Substantia nigra (tissue), 51 donors: ENCODE measurements at places on chromosomes 2 and 18.
A peak's percentile ranks its signal among the peaks of the same experiment; 100 is the strongest.

GRCh38 chr2:226414335-226414734 is 385.3 kb downstream of the IRS1 start:
- no peak for DNase-seq

GRCh38 chr2:241208058-241208457 is 19.6 kb downstream of the ANO7 start:
- DNase-seq, result peak; percentile 49

GRCh38 chr2:86135653-86136052 is 29.6 kb downstream of the PTCD3 start:
- no peak for DNase-seq

- no peak for DNase-seq
Observed at GRCh38 chr2:36753706-36754221, 57.3 kb downstream of the VIT start.

DNA sequence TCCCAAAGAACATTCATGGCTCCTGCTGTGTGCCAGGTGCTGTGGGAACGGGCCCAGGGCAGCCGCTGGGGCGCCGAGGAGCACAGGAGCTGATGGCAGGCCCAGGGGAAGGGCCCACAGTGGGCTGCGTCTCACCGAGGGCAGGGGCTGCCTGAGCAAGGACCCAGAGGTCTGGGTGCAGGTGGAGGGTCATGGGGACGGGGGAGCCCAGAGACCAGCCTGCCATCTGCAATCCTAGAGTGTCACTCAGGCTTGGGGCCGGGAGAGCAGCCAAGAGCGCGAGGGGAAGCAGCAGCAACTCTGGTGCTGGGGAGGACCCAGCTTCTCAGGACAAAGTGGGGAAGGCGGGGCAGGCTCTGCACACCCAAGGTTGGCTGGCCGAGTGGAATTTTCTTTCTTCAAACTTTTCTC is 207.4 kb downstream of the HDAC4 start:
- no peak for DNase-seq

- DNase-seq, result no peak
Observed at GRCh38 chr2:18845854-18846445, 256.6 kb upstream of the NT5C1B start.

GRCh38 chr2:105836840-105837692 is 92.4 kb downstream of the NCK2 start:
- DNase-seq, result no peak

DNA sequence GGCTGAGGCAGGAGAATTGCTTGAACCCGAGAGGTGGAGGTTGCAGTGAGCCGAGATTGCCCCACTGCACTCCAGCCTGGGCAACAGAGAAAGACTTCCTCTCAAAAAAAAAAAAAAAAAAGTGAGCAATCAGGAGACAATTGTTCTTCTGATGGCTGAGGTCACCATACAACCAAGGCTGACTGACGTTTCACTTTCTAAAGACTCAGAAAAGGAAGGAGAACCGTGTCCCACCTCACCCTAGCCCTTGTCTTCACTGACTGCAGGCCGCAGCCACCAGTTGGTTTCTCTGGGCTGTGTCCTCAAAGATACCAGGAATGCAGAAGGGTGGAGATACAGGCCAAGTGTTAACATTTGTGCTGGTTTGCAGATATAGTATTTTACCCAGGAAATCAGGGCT is 7.7 kb upstream of the SLC35F6 start:
- no peak for DNase-seq

DNA sequence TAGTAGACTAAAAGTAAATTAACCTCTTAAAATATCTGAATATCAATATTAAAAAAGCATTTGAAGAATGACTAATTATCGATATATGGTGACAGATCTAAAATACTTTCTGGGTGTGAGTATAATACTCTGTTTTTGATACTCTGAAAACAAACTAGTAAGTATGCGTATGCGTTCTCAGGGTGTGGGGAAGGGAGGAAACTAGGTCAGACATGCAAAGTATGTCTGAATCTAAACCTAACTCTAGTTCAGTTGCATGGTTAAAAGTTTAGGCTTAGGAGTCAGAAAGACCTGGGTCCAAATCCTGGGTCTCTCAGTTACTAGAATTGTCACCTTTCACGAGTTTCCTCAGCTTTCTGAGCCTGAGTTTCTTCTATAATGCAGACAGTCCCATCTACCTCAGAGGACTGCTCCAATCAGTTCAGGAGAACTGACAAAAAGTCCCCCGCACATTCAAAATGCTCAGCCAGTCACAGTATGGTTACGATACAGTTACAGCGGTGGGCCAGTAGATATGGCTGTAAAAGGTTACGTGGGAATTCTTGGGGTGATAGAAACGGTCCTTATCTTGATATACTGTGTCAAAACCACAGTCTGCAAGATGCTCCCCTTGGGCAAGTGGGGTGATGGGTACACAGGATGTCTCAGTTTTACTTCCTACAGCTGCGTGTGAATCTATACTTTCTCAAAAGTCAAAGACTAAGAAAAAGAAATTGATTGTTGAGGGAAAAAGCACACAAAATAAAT is 29.2 kb downstream of the UNC50 start:
- no peak for DNase-seq

DNA sequence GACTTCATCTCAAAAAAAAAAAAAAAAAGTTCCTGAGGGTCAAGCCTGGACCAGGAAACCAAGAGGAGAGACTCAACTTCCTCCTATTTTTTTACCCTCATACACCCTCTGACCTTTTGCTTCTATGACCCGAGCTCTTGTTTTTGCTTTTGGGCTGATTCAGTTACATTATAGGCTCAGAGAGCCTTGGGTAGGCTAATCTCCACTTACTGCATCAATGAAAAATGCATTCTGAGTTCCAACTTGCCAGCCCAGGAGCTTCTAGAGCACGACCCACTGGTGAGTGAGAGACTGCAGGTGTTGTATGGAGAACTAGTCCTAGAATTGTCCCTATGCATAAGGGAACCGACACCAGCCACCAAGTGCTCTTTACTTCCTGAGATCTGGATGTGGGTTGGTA is 91.1 kb downstream of the CABLES1 start:
- no peak for DNase-seq

DNA sequence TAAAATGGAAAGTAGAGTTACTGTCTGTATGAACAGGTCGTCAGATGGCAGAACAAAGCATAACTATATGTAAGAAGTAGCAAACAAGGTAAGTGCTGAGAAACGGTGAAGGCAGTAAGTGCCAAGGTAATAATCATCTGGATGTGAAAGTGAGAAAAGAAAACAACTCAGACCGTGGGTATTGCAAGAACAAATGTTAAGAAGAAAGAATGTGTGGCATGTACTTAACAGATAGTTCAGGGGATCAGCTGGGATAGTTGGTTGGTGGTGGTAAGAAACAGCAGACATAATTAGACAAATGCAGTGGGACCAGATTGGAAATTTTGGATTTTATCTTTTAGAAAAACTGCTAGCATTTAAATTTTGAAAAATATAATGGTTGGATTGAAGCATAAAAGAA is 375.8 kb upstream of the NXPH2 start:
- no peak for DNase-seq

DNA sequence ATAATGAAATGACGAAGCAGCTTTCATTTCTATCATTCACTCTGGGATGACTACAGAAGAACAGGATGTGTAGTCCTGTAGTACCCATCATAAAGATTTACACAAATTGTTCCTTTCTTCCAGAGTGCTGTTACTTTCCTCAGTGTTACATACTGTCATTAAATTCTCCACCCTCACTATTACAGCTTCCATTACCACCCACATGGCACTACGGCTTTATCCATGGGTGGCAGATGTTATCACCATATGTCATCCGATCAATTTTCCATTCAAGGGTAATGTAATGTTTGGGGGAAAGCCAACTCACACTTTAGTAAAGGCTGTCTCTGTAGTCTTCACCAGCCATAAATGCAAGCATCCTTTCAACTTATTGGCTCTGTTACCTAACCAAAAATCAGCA is 7.1 kb upstream of the CSRNP3 start:
- DNase-seq, result no peak

DNA sequence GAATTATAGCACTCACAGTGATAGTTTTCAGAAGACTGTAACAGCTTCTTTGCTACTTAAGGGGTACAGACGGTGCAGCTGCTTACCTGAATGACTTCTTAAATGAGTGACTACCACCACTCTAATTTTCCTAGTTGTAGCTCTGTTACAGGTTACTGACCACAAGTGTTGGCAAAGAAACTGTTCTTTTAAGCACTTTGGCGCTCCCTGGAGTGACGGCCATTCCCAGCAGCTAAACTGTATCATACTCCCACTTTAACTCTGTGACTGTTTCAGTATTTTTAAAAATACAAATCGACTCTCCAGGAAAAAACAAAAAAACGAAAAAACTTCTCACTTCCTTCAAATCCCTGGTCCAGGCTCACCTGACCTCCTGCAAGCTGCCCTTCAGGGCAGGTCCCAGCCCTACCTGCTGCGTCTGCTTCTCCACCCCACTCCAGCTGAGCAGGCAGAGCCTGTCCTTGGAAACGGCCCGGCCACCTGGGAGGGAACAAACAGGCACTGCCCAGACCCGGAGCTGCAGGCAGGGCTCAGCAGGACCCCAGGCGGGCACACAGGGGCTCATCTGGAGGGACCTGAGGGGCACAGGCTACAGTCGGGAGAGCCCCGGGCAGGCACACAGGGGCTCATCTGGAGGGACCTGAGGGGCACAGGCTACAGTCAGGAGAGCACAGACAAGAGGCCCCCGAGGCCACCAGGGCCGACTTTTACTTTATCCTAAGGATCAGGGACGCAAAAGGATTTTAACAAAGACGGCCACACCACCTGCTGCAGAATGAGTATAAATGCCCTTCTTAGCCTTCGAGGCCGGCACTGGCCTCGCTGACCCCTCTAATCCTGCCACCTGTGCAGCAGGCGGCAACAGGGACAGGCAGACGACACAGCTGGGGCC is 24.5 kb downstream of the SLC66A2 start:
- no peak for DNase-seq

- DNase-seq, result no peak
Observed at GRCh38 chr2:136168720-136169119, 50.8 kb upstream of the CXCR4 start.

DNA sequence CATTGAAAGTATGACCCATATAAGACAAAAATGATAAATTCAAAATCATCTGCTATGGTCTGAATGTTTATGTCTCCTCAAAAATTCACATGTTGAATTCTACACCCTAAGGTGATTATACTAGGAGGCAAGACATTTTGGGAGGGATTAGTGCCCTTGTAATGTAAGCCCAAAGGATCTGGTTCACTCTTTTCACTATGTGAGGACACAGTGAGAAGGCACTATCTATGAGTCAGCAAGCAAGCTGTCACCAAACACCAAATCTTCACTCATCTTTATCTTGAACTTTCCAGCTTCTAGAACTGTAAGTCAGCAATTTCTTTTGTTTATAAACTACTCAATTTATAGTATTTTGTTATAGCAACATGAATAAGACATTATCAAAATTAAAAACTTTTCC is 284.7 kb upstream of the ZC3H15 start:
- no peak for DNase-seq

- DNase-seq, result no peak
Observed at GRCh38 chr2:230262246-230262645, 36.7 kb downstream of the SP140 start.

GRCh38 chr2:66434679-66435548 is at the start of gene MEIS1:
Gene MEIS1 (plus strand): TSS chr2:66435125. CDS start chr2:66435857, 732 bp downstream.
- peak; percentile 75 for DNase-seq

- DNase-seq, result no peak
Observed at GRCh38 chr2:70374616-70375015, 72.7 kb upstream of the FAM136A start.

DNA sequence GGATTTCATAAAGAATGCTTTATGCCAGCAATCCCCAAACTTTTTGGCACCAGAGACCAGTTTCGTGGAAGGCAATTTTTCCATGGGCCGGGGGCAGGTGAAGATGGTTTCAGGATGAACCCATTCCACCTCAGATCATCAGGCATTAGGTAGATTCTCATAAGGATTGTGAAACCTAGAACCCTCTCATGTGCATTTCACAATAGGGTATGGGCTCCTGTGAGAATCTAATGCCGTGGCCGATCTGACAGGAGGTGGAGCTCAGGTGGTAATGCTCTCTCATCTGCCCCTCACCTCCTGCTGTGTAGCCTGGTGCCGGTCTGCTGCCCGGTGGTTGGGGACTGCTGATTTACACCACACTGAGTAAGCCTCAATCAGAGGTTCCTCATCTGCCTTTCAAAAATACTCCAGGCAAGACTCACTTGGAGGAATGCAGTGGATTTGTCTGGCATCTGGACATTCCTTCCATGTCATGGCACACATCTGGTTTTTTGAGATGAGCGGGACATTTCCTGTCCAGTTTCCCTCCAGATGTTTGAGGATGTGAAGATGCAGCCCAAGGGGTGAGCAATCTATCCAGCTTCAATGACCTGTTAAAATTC is 185.8 kb downstream of the VAPA start:
- no peak for DNase-seq

GRCh38 chr2:232890896-232891601 is 21.0 kb downstream of the SNORC start:
- DNase-seq, result no peak
